ENCODE measurements at places on chromosomes 12 and 14.

DNA sequence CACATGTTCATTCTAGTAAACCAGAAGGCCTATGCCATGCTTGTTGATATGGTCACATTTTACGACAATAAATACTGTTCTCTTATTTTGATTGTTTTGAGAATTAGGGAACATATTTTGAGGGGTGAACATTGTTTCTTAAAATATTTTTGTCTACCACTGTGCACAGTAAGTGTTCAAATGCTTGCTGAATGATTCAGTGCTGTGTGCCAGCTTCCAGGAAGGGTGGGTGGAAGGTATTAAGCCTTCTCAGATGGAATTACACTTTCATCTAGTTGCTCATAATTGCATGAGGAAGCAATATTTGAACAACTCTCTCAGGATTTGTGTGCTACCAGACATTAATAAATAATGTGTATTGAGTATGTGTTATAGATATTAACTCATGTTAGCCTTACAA is 15.5 kb upstream of the TMX1 start:
- no peak for DNase-seq

- DNase-seq = no peak
Observed at GRCh38 chr12:113239288-113239771, 18.1 kb downstream of the TPCN1 start.

DNA sequence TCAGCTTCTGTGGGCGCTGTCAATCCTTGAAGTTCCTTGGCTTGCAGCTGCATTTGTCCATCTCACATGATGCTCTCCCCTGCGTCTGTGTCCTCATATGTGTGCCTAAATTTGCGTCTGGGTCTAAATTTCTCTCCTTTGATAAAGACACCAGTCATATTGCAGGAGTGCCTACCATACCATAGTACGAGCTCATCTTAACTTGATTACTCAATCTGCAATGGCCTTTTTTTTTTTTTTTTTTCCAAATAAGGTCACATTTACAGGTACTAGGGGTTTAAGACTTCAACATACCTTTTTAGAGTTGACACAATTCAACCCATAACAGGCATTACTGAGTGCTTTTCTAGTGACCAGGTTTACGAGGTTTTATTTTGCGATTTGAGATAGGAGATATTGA is 233.3 kb upstream of the TBX3 start:
- no peak for DNase-seq

GRCh38 chr12:39252628-39253027 is 190.3 kb downstream of the KIF21A start:
- DNase-seq = no peak

- DNase-seq = no peak
Observed at GRCh38 chr12:104355630-104356029, 52.1 kb downstream of the EID3 start.

DNA sequence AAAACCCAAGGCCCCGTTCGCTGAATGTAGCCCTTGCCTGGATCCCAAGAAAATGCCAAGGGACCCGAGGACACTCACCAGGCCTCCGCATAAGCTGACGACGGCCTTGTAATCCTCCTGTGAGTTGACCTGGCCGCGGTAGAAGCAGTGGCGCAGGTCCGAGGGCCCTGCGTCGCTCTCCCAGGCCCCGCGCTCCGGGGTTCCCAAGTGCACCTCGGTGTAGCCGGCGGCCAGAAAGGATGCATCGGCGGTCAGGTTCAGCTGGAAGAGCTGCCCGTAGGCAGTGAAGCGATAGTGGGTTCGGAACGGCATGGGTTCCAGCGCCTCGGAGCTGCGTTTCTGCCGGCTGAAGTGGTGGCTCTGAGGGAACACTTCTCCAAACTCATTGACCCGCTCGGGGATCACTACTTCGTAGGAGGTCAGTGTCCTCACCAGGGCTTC is 1.2 kb downstream of the ADAMTS20 start:
- no peak for DNase-seq

- DNase-seq = no peak
Observed at GRCh38 chr14:38973083-38973700, 129.8 kb downstream of the SEC23A start.

- DNase-seq = peak; percentile 17
Observed at GRCh38 chr12:54364413-54364812, at the start of gene GPR84. TSS of gene GPR84 (minus strand) at chr12:54364486. CDS start at chr12:54363851, 635 bp downstream.
